Esophagus muscularis mucosa (tissue), 4 donors: ENCODE measurements at places on chromosomes 4 and X. TPM values are rescaled to one million over a fixed set of nuclear protein-coding genes. Genes with fewer than 3 reads are reported as not detected.

GRCh38 chr4:97531351-97531750, 611.9 kb downstream of the STPG2 start:
- H3K27me3 ChIP-seq: no peaks in the 10 kb centered on the region
- H3K4me3 ChIP-seq: no peak overlapping the region
- H3K27ac ChIP-seq: no peak overlapping the region
- no peaks in the 10 kb centered on the region for H3K4me1 ChIP-seq
- no peaks in the 10 kb centered on the region for H3K36me3 ChIP-seq

GRCh38 chrX:140697618-140698017, 11.9 kb upstream of the LINC00632 start:
- no peaks in the 10 kb centered on the region for H3K4me1 ChIP-seq
- H3K27ac ChIP-seq: no peak overlapping the region
- no peak overlapping the region for H3K4me3 ChIP-seq

Gene SHOX
- total RNA-seq: not detected

Gene JCHAIN
- 5.6 TPM for total RNA-seq

GRCh38 chrX:133922390-133922771, 63.0 kb downstream of the GPC3 start:
- H3K4me1 ChIP-seq: no peaks in the 10 kb centered on the region
- DNase-seq: no peak
- no peak overlapping the region for H3K4me3 ChIP-seq
- H3K27me3 ChIP-seq: no peaks in the 10 kb centered on the region

- no peaks in the 10 kb centered on the region for H3K36me3 ChIP-seq
- H3K4me1 ChIP-seq: peaks cover 10% of the 10 kb centered on the region
- H3K27ac ChIP-seq: peak overlapping the region; percentile 31
- no peak for DNase-seq
Observed at GRCh38 chr4:123443401-123444289, 47.0 kb downstream of the SPRY1 start.

Gene BMPR1B
- total RNA-seq: 22.0 TPM

Gene GAB3
- total RNA-seq: 5.4 TPM

- no peak overlapping the region for H3K4me3 ChIP-seq
- no peak overlapping the region for H3K27ac ChIP-seq
- DNase-seq: no peak
- H3K4me1 ChIP-seq: peaks cover 7% of the 10 kb centered on the region
Observed at GRCh38 chr4:53499791-53500190, 91.5 kb downstream of the LNX1 start.

GRCh38 chr4:40269133-40269532, 66.0 kb upstream of the CHRNA9 start:
- H3K4me3 ChIP-seq: no peak overlapping the region
- DNase-seq: no peak
- no peaks in the 10 kb centered on the region for H3K4me1 ChIP-seq
- no peak overlapping the region for H3K27ac ChIP-seq
- H3K27me3 ChIP-seq: no peaks in the 10 kb centered on the region
- no peaks in the 10 kb centered on the region for H3K36me3 ChIP-seq

- H3K36me3 ChIP-seq: no peaks in the 10 kb centered on the region
- no peaks in the 10 kb centered on the region for H3K4me1 ChIP-seq
- no peaks in the 10 kb centered on the region for H3K27me3 ChIP-seq
- no peak overlapping the region for H3K4me3 ChIP-seq
Observed at GRCh38 chr4:165600959-165601683, 222.3 kb downstream of the CPE start.

Gene P2RY8
- 1.7 TPM for total RNA-seq
